ENCODE measurements at places on chromosomes 11 and 22. TPM values are rescaled to one million over a fixed set of nuclear protein-coding genes. Genes with fewer than 3 reads are reported as not detected.

DNA sequence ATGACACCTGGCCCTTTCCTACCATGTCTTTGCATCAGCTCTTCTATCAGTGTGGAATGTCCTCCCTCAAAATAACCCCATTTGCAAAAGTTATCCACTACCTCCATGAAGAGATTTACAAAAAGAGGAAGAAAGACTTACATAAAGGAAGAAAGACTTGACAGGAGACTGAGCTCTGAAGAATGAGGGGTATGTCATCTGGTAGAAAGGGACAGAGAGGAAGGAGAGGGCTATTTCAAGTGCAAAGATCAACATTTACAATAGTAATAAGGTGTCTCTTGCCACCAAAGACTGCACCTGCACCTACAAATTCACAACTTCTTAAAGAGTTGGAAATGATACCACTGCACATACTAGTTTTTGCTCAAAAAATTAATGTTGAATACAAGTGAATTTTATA is 18.2 kb downstream of the PAK1 start:
- no peak for DNase-seq

DNA sequence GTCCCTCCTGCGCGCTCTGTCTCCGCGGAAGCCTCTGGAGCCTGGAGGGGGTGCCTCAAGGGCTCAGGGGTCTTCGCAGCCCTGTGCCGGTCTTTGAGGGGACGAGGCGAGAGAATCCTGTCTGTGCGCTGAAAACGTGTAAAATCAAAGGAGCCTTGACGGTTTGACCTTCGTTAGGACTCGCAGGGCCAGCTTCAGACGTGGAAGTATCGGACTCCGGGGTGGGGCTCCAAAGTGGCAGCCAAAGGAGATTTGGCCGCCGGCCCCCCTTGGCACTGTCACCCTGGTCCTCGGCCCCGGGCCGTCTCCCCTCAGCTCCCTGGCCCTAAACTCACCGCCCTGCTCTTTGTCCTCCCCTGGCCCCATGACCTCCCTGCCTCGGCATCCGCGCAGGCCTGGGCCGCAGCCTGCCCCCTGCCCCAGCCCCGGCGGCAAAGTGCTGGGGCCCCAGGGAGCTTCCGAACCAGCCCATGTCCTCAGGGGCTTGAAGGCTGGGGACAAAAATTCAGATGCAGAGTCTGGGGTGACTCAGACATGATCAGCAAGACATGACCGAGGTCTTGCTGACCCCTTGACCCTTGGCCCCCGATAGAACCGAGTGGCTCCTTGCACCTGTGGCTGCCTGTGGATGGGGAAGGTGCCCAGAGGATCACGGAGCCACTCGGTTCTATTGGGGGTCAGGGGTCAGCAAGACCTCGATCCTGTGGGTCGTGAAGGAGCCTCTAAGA is 6.9 kb upstream of the PHRF1 start:
- peak; percentile 55 for DNase-seq

DNA sequence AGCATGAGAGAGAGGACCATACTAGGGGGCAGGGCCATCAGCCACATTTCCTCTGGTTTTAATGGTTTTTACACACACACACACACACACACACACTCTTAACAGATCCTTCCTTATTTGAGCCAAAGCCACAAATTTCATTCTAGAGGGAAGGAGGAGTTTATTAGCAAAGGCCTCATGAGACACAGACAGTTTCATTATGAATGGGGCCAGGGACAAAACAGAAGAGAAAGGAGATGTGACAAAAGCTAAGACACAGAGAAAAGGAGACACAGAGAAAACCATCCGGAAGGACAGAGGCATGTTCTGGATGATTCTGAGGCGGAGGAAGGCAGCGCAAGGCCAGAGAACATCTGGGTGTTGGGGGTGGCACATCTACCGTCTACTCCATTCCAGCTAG is 32.2 kb upstream of the ARFGAP3 start:
- DNase-seq, result no peak

DNA sequence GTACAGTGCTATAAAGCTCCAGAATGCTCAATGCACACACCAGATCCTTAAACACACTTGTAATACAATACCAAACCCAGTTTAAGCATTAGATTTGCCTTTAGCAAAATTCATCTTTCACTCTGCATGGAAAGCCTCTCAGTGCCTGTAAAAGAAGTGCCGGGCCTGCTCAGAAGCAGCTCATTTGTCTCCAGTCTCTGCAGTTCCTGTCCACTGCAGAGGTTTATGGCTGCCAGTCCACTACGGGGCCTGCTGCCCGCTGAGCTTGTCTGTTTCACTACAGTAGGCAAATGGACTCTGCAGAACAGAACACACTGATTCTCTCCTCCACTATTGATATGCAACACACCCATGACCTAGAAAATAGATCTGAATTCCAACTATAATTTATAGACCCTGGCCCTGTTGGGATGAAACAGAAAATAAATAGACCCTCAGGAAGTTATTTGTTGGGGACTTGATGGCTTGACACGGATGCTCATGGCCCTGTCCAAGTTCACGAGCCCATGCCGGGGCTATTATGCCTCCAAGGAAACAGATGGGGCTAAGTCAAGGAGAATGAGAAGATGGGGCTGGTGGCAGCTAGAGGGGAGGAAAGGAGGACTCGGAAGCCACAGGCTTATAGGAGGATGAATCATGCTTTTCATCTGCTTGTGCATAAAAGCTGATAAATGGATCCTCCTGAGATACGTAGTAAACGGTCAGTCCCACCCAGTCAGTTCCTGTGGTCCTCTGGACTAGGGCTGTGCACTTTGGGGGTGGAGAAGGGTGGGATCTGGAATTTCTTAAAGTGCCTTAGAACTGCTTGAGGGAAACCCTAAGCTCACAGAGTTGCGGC is 416.8 kb upstream of the TENM4 start:
- no peak for DNase-seq

DNA sequence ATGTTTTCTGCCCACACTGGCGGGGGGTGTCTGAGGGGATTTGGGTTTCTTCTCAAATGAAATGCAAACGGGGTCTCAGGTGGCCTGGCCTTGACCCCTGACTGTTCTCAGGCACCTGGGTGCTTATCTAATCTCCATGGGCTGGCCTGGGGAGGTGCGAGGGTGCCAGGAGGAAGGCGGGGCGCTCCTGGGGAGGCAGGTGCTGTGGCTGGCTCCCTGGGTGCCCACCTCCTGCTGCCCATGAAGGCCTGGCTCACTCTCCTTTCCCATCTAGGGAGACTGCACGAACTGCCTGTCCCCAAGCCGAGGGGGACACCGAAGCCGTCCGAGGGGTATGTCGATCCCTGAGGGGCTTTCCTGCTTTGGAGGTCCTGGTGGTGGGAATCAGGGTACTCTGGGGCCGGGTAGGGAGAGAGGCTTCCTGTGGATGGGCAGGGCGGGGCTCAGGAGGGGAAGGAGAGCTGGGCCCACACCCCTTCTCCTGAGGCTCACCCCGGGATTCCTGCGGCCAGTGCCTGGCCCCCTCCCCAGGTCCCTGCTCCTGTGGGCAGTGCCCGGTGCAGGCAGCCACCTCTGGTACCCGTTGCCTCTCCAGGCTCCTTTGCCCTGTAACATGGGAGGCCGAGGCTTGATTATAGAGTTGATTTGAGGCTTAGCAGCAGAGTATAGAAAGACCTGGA is 18.4 kb downstream of the MICALL1 start:
- DNase-seq, result no peak

GRCh38 chr22:31926969-31927368 is 17.4 kb upstream of the YWHAH start:
- no peak for DNase-seq

GRCh38 chr22:25083807-25084200 is 115.9 kb upstream of the CRYBB3 start:
- no peak for DNase-seq

- DNase-seq, result no peak
These were observed 2.7 kb upstream of the HBG2 start for GRCh38 chr11:5257296-5257695.

OR56A1 gene
- total RNA-seq, result not detected

NTM gene
- 5.6 TPM for total RNA-seq

TRIM51 gene
- not detected for total RNA-seq

Data from heart left ventricle (tissue), 16 donors.